ENCODE measurements at places on chromosomes 7 and 10. TPM values are rescaled to one million over a fixed set of nuclear protein-coding genes. Genes with fewer than 3 reads are reported as not detected.

DNA sequence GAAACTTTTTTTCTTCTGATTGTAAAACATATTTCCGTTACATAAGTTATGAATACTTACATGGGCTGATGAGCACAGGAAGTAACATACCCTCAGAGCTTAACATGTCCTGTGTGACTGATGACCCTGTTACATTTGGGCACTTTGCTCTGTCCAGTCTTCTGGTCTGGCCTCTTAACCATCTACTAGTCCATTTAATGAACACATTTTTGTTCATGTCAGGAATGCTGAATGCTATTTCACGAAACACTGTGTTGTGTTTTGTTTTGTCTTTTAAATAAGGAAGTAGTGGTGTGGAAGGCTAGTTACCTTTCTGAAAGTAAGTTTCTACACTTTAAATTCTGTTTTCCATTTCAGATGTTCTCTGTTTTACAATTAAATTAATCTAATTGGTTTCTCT lies 77.7 kb downstream of the RBM33 start:
- DNase-seq, result no peak

The GPR15LG gene
- not detected for total RNA-seq

DNA sequence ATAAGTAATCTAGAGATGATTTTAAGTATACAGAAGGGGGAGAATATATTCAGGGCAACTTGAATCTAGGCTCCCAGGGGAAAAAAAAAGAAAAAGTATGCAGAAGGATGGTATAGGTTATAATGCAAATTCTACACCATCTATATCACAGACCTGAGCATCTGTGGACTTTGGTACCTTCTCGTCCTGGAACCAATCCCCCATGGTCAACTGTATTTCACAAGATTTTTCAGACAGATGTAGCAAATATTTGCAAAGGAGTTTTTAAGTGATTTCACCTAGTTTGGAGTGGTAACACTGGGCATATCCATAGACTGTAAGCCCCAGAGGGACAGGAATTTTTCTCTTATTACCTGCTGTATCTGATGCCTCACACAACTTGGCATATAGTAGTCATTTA lies 58.8 kb downstream of the NOC3L start:
- no peak for DNase-seq

DNA sequence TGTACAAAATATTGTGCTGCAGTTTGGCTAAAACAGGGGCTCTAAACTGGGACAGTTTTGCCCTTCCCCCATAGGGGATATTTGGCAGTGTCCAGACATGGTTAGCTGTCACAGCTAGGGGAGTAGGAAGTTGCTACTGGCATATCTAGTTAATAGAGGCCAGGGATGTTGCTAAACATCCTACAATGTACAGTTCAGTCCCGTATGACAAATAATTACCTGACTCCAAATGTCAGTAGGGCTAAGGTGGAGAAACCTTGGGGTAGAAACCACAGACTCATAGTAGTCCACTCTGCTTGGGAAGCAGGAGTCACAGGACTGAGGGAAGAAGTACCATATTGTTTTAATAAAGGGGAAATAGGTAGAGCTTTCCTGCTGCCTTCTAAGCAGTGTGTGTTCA lies 39.8 kb downstream of the WBP1L start:
- no peak for DNase-seq

All from ascending aorta (tissue), 2 donors.